ENCODE measurements at places on chromosomes 7 and 10.

GRCh38 chr10:88156341-88156740 is 292.9 kb downstream of the PTEN start:
- H3K4me1 ChIP-seq: peaks cover 7% of the 10 kb centered on the region
- no peak for DNase-seq
- H3K27me3 ChIP-seq: no peaks in the 10 kb centered on the region
- no peak overlapping the region for H3K27ac ChIP-seq
- H3K36me3 ChIP-seq: no peaks in the 10 kb centered on the region
- no peak overlapping the region for H3K4me3 ChIP-seq

GRCh38 chr10:44470784-44471183 is 85.9 kb upstream of the CXCL12 start:
- H3K27ac ChIP-seq: no peak overlapping the region
- H3K27me3 ChIP-seq: no peaks in the 10 kb centered on the region
- no peak overlapping the region for H3K4me3 ChIP-seq
- no peak for DNase-seq
- no peaks in the 10 kb centered on the region for H3K36me3 ChIP-seq

DNA sequence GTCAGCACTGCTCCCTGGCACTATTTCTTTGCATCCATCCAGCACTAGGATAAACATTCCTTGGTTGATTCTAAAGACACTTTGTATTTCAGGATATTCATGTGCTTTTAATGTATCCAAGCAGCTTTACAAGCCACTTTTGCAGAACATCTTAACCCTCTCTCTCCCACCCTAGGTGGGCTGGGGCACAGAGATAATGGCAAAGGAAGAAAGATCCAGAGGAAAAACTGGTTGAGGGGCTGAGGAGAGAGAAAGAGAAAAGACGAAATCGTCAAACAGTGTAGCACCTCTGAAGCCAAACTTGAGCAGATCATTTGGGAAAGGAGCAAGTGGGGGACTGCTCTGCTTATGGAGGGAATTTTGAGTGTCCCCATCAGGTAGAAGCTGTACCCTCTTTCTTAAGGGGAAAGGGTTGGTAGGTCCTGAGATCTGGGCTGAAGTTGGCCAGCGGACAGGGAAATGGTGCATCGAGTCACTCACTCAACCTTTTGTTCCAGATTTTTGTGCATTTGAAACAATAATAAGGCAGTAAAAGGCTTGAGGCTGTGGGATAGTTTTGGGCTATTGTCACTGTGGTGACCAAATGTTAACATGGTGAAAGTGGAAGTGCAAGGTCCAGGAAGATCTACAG is 4.2 kb upstream of the HOXA13 start:
- peaks cover 39% of the 10 kb centered on the region for H3K4me1 ChIP-seq
- no peak overlapping the region for H3K4me3 ChIP-seq
- H3K36me3 ChIP-seq: no peaks in the 10 kb centered on the region
- peak; percentile 14 for DNase-seq

GRCh38 chr10:3636356-3637181 is 148.4 kb downstream of the KLF6 start:
- no peaks in the 10 kb centered on the region for H3K36me3 ChIP-seq
- no peaks in the 10 kb centered on the region for H3K27me3 ChIP-seq
- H3K27ac ChIP-seq: no peak overlapping the region

Data from B cell (primary cell).